T-helper 17 cell (primary cell): ENCODE measurements at places on chromosomes 13 and 19. TPM values are rescaled to one million over a fixed set of nuclear protein-coding genes. Genes with fewer than 3 reads are reported as not detected.

Gene SBK3
- not detected for total RNA-seq

Gene SIGLEC8
- not detected for total RNA-seq

Gene BEST2
- not detected for total RNA-seq

Gene GPR4
- total RNA-seq, result not detected

Gene RNF17
- total RNA-seq, result 0.50 TPM

Gene ANKRD24
- 0.75 TPM for total RNA-seq

- DNase-seq, result peak; percentile 7
These were observed 518 bp downstream of the TFDP1 start for GRCh38 chr13:113584870-113585671.

GRCh38 chr19:55146705-55147273, 2.2 kb downstream of the TNNT1 start:
- DNase-seq, result no peak

DNA sequence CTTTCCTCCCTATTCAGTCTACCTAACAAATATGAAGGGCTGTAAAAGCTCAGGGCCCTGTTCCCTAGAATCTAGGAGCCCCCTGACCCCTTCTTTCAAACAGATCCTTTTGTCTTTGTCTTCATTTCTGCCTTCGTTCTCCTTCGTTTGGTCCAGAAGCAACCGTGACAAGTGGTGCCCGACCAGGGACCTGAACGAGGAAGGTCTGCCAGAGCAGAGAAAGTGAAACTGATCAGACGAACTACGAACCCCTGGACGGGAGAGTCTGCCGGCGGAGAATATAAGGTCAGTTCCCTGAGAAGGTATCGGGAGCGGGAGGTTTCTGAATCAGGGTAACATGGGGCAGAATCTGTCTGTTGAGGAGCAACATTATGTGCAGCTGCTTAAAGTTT, 751 bp downstream of the ERVK3-1 start:
- no peak for DNase-seq

GRCh38 chr13:21849323-21849722, 178.4 kb downstream of the FGF9 start:
- DNase-seq, result no peak

DNA sequence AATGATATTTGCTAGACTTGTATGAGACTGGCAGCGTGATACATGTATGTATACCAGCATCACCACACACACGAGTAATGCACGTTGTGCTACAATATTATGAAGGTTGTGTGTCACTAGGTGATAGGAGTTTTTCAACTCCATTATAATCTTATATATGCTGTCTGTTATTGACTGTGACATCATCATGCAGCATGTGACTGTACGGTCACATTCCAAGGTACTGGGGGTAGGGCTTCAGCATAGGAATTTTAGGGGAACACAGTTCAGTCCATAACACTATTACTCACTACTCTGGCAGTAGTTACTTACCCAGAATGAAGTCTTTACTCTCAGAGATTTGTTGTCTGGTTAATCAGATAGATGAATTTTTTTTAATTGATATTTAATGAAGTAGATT, 91.1 kb downstream of the CDK8 start:
- no peak for DNase-seq

- no peak for DNase-seq
These were observed 24.5 kb upstream of the LGALS16 start for GRCh38 chr19:39631178-39631577.

GRCh38 chr13:25899952-25900351, 151.9 kb downstream of the SHISA2 start:
- DNase-seq, result no peak

GRCh38 chr13:20407759-20408158, 117.9 kb downstream of the CRYL1 start:
- DNase-seq, result no peak

- peak; percentile 45 for DNase-seq
These were observed 558 bp downstream of the MZT1 start for GRCh38 chr13:72726726-72727416.

- no peak for DNase-seq
These were observed 15.4 kb downstream of the CEBPG start for GRCh38 chr19:33388725-33389420.

DNA sequence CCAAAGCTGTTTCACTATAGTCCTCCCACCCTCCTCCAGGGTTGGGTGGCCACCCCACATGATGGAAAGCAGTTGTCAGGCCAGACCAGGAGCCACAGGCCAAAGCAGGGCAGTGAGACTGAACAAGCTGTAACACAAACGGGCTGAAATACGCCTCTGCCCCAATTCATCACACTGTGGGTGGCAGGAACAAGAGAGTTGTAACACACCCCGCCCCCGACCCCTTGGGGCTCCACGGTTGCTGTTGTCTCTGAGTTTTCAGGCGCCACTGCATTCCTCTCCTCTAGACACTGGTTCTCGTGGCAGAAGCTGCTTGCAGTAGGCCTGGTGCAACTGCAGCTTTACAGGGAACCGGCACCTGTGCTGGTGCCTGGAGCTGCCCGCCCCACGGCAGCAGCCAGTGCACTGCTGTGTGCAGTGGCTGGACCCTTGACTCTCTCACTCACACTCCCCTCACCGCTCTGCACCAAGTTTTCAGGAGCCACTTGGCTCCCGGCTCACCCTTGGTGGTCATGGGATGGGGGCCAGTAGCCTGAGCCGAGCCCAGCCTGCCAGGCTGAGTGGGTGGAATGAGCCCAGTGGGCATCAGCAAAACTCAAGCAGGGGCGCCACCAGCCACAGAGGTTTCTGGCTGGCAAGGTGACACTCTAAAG, 1314.5 kb upstream of the MIR17HG start:
- DNase-seq, result no peak
